ENCODE measurements at places on chromosomes 3 and 15.

DNA sequence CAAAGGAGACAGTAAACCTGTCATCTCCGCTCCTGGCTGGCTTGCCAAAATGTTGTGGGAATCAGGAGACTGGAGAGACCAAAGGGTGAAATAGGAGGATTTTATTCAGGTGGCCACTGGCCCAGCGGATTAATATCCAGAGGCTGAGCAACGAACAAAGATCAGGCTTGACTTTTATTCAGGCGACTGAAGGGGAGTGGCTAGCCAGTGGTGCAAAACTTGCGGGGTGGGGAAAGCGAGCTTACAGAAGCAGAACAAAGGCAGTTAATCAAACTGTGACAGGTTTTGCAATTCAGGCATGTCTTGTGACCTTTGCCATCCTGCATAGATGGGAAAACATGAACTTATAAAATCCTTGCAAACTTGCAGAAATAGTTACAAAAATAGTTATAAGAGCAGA is 19.8 kb upstream of the ACAD9 start:
- DNase-seq: no peak

DNA sequence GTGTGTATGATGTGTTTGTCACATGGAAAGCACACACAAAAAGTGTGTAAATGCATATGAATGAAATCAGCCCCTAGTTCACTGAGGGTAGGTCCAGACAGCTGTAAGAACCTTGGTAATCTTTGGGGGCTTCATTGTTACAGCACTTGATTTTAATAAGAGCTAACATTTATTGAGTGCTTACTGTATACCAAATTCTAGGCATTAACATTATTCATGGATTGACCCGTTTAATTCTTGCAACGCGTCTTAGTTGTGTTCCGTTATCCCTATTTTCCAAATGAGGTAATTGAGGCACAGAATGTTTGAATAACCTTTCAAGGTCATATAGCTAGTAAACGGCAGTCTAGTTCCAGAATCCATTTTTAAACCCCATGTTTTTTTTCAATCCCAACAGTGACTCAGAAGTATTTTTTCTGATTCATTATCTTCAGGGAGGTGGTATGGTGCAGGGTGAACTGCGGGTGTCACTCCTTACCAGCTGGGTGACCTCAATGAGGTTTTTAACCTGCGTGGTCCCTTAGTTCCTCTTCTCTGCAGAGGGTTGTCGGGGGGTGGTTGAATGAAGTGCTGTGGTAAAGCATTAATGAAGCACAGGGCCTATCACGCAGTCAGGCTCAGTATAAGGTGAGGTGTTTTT is 14.2 kb downstream of the RAB8B start:
- DNase-seq: no peak

- no peak for DNase-seq
These were observed 35.8 kb upstream of the TNFSF10 start for GRCh38 chr3:172559020-172559419.

DNA sequence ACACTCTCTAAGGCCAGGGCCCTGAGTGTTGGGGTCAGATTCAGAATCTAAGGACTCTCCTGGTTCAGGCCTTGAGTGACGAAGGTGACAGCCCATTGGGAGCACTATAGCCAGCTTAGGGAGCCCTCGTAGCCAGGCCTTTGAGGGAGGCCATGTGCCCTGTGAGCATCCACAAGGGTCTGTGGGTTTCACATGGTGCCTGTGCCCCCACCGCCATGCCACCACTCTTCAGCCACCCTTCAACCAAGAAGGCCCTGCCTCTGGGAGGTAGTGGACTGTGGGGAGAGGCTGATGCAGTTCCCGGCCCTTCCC is 37.5 kb downstream of the TSPAN3 start:
- no peak for DNase-seq

GRCh38 chr3:39808467-39809180 is 785 bp upstream of the MYRIP start:
- DNase-seq: no peak

DNA sequence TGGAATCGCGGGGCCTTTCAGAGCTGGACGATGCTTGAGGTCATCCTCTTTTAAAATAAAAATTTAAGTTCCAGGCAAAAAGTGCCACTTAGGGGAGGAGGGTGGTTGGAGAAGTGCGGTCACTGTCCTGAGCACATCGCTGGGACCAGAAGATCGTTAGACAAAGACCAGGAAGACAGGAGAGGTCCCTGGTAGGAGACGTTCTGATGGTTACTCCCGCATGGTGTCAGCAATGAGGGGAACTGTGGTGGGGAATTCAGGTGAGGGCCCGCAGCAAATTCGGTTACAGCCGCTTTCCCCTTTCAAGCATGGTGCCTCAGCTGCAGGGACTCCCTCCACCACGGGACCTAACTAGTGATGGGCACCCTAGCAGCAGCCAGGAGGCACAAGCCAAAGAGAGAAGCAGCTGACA is 1.0 kb upstream of the ISY1 start:
- no peak for DNase-seq
